ENCODE measurements at places on chromosomes 7 and 10.

DNA sequence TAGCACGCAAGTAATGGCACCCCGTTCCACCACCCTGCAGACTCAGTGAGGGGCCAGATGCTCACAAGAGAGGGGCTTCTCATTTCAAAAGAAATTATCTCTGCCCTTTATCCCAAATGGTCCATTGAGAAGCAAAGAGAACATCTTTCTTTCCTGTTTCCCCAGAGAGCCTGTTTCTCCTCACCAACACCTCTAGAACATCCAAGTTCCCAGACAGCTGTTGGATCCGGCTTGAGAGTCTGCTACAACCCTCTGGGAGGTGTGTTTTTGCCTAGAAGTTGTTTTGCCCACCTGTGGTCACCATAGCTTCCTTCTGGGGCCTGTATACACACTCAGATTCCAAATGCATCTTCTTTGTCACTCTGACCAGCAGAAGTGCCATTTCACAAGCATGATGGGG, 637.4 kb downstream of the LRMDA start:
- no peak for DNase-seq

DNA sequence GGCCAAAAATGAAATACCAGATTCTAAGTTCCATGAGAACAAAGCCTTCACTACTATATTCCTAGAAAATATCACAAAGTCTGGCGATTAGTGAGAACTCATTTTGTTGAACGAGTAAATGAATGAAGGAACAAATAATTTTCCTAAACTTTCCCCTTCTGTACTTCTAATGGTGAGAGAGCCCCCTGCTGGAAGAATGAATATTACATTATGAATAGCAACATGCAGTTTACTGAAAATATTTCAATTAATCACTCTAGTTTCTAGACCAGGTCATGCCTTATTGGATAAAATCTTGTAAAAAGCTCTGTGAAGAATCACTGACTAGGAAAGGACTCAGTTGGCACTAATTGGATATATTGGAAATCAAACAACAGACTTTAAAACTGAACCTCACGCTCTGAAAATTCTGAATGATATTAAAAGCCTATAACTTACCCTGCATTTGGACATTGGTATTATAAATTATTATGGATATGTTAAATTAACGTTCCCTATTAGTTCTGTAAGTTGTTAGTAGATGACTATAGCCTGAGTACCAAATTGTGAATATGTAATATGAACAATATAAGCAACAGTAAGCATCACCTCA, 32.4 kb upstream of the MTPN start:
- DNase-seq = no peak

DNA sequence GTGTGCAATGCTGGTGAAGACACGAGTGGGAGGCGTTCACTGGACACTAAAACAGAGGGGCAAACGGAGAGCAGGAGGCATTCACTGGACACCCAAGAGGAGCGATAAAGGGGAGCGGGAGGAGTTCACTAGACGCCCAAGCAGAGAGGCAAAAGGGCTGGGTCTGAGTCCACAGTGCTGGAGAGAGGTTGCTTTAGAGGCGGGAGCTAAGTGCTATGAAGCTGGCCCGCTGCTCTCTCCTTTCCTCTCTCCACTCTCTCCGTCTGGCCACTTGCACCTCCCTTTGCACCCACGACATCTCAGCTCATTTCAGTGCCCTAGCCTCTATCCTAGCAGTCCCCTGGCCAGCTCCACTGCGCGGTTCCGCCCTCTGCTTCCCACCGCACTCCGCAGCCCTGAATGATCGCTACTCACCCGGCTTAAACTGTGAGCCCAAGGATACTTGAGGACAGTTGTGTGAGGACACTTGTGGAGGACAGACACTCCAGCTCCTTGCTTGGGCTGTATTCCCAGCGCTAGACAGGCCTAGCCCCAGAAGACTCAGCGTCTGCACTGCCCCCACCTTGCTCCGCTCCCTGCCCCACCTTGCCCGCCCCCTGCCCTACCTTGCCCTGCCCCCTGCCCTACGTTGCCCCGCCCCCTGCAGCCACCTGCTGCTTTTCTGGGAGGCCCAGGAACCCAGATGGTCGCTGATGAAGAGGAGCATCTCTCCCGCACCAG, 78.8 kb upstream of the CPXM2 start:
- DNase-seq = no peak

DNA sequence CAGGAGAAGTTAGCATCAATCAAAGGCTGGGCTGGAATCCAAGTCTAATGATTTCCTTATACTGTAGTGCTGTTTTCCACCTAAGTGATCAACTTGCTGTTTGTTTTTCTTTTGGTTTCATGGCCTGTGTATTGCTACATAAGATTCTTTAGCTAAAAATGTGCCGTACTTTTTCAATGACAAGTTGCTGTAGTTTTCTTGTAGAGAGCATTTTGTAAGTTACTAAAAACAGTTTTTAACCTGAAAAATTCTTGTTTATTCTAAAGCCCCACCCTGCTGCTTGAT, 1.3 kb downstream of the HELLS start:
- DNase-seq = no peak

DNA sequence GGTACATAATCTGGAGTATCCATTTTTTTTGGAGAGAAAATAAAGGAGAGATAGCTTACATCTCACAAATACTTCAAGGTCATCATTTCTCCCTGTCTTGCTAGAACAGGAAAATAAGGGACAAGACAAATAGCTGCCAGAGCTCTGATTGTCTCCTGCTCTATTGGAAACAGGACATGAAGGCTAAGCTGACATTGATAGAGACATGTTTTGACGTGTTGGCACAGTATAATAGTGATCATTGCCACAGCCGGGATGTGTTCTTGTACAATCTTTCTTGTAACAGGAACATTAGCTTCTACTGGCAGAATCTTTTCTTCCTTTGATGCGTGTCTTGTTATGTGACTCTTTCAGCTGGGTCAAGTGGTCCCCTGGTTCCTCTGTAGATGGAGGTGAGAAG, 279.3 kb upstream of the MTPN start:
- DNase-seq = no peak

GRCh38 chr7:126840869-126841268, 411.9 kb downstream of the GRM8 start:
- DNase-seq = no peak

DNA sequence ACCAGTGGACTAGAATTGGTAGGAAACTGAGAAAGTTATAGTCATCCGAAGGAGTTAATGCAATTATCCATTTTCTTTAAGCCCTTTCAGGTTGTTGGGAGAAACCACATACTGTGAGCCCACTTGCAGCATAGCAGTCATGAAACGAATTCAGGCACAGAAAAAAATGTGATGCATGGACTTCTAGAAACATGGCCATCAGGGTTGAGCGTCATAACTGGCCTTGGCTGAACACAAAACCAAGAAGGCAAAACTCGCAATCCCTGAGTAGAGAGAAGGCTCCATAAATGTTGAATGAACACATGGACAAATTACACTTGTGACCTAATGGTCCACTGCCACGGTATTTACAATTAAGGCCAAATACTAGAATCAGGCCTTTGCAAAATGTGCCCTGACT, 121.9 kb downstream of the FAM107B start:
- DNase-seq = no peak

DNA sequence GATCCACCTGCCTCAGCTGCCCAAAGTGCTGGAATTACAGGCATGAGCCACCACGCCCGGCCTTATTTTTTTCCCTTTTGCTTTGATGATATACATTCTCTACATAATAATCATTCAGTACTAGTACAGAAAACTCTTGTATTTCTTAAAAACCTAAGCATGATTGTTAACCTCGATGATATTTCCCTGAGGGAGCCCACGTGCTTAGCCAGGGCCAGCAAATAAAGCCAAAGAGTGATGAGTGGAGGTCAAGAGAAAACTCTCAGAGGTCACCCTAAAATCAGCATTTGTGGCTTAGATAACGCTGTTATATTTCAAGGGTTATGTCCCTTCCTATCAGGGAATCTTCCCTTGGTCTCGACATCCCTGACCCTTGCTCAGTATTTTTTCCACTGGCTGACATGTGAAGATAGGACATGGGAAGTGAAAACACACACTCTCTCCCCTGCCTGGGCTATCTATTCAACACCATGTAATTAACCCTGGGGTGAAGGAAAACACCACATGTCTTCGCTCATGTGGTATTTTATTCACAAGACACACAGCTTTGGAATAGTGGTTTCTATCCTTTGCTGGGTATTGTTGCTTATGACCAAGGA, 12.6 kb downstream of the FAM200A start:
- DNase-seq = no peak

DNA sequence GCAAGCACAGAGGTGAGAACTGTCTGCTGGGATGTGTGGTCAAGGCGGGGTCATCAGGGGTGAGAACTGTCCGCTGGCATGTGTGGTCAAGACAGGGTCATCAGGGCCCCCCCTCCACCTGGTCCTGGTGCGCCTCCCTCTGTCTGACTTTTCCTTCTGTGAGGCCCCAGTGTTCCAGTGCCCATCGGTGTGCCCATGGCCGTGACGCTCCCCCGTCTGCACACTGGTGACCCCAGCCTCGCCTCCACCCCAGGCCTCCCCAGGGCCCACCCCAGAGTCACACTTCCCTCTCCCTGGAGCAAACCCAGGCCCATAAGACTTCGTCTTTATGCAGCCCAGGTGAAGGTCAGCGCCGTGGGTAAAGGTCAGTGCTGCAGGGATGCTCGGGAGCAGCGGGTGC, 70.1 kb upstream of the TCERG1L start:
- no peak for DNase-seq

- no peak for DNase-seq
These were observed 26.9 kb downstream of the HIP1 start for GRCh38 chr7:75711656-75712514.

GRCh38 chr7:45576249-45576929, 2.2 kb downstream of the ADCY1 start:
- DNase-seq = no peak

- no peak for DNase-seq
These were observed 31.0 kb downstream of the BET1 start for GRCh38 chr7:93973134-93973533.

- DNase-seq = no peak
These were observed 129.4 kb upstream of the SHH start for GRCh38 chr7:155941688-155942087.

- no peak for DNase-seq
These were observed 42.1 kb upstream of the EMX2 start for GRCh38 chr10:117500456-117500855.

- DNase-seq = no peak
These were observed 62.5 kb downstream of the TMEM130 start for GRCh38 chr7:98807068-98808048.

DNA sequence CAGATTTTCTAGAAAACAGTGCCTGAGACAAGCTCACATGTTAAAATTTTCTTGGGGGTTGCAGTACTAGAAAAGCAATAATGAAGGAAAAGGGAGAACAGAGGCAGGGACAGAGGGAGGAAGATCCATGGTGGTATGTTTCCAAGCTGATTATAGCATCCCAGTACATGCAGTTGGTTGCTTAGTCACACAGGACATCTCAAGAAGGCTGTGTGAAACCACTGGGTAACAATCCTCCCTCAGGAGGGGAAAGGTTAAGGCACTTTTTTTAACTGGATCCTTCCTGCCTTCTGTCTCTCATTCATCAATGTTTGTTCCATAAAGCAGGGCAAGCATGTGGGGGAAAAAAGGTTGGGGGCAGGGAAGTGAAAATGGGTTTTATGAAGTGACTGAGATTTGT, 6.1 kb upstream of the IMMP2L start:
- DNase-seq = no peak

- no peak for DNase-seq
These were observed 162.3 kb downstream of the BAMBI start for GRCh38 chr10:28839600-28840007.

DNA sequence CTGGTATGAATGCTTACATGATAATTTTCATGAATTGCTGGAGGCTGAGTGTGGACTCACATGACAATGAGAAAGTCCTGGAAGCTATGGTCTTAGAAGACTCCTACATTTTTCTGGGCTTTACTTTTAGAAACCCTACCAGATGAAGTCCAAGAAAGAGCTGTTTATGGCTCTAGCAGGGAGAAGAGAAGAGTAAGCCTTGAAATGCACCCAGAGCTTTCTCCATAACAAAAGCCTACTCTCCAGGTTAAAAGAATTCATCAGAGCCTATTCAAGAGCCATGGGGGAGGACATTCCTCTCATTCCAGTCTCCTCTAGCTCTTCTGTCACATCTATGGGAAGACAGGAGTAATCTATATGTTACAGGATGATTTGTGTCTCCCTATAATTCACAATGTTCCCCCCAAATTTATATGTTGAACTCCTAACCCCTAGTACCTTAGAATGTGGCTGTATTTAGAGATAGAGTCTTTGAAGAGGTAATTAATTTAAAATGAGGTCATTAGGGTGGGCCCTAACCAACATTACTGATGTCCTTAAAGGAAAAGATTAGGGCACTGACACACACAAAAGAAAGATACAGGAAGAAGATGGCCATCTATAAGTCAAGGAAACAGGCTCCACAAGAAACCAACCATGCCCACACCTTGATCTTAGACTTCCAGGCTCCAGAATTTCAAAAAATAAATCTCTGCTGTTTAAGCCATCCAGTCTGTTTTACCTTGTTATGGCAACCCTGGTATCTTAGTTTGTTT, 193.8 kb upstream of the PTER start:
- no peak for DNase-seq

DNA sequence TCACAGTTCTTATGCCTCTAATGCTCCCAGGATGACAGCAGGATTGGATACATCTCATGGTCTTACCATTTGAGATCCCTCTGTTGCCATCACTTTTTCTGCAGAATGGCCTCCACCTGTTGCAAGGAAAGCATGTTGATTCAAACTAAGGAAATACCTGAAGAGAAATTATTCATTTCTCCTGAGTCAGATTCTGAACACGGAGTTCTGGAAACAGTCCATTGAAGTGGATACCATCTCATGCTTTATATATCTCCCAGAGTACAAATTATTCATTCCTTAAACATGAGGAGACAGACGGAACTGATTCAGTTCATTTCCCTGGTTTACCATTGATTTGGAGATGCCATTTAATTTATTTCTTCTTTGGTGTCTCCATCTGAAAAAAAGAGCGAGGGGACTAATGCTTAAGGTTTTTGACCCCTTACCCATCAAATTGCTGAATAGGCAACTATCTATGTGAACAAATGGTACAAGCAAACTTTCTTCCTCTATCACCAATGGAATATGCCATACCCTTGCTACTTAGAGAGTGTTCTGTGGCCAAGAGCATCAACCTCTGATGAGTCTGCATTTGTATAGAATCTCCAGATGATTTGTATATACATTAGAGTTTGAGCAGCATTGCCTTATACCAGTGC, 305.0 kb upstream of the LRGUK start:
- DNase-seq = no peak

DNA sequence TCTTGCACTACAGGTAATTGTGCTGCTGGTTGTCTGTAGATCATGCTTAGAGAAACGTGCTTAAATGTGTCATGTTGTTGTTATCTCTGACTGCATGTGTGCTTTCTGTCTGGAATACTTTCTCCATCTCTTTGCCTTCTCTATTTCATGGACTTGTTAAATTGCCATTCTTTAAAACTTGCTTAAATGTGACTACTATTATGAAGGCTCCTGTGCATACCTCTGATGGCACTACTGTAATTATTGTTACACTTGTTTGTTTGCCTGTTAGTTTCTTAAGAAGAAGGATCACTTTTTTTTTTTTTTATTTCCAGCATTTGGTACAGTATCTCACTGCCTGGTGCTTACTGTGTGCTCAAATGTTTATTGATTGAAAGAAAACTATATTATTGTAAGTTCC, 41.6 kb downstream of the KMT2E start:
- DNase-seq = no peak
